Stimulated activated CD4-positive, alpha-beta T cell treated with anti-CD3 and anti-CD28 coated beads, Interleukin-1b, Interleukin-23, amount 100 ng/mL, for 24 hours (primary cell): ENCODE measurements at places on chromosomes 16 and 17.

DNA sequence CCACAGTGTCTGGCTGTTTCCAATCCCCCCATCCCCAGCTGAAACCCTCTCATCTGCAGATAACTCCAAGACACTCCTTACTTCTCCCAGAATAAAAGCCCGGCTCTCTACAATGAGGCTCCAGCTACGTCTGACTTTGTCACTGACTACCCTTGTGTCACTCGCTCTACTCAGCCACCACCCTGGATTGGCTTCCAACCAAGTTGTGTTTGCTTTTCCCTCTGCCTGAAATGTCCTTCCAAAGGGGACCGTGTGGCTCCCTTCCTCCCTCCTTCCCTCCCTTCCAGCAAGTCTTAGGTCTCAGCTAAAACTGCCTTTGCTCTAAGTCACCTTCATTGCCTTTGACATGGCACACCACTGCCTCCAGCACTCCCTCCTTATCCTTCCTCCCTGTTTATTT is 42.8 kb downstream of the CDH1 start:
- no peak for DNase-seq

DNA sequence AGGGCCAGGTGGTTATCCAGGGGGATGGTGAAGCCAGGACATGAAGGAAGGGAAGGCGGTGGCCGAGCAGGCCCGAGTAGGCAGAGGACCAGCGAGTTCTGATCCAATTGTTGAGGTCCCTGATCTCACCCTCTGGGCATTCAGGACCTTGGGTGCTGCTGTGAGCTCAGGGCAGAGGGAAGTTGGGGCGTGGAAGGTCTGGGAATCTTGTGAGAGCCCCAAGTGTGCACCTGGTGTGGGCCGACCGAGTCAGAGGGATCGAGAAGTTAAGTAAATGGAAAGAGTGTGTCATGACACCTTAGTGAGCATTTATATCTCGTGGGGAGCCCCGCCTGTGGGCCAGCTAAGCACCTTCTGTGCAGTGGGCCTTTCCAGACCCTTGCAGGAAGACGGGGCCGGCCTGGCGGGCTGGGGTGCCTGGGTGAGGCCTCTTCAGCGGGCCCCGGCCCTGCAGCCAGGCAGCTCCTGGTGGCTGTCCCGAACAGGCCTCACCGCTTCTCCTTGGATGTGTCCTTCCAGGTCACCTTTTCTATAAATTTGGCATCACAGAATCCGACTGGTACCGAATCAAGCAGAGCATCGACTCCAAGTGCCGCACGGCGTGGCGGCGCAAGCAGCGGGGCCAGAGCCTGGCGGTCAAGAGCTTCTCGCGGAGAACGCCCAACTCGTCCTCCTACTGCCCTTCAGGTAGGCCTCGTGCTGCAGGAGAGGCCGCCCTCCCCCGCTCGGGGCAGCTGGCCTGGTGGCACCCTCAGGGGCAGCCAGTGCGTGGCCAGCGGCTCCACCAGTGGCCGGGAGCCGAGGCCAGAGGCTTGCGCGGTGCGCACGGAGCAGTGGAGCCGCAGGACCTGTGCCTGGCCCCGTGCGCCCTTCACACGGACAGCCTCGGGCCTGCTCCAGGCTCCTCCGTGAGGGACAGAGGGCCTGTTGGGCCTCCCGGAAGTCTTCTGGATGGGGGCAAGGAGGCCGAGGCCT is 76.0 kb downstream of the BANP start:
- DNase-seq = no peak

GRCh38 chr16:89378947-89379771 is 111.2 kb downstream of the ANKRD11 start:
- DNase-seq = no peak

- no peak for DNase-seq
Observed at GRCh38 chr16:88804552-88805339, 1.2 kb downstream of the CDT1 start.

GRCh38 chr17:7001318-7001961 is 5.6 kb downstream of the ALOX12 start:
- DNase-seq = no peak

GRCh38 chr17:4551141-4551540 is 4.0 kb downstream of the MYBBP1A start:
- no peak for DNase-seq

DNA sequence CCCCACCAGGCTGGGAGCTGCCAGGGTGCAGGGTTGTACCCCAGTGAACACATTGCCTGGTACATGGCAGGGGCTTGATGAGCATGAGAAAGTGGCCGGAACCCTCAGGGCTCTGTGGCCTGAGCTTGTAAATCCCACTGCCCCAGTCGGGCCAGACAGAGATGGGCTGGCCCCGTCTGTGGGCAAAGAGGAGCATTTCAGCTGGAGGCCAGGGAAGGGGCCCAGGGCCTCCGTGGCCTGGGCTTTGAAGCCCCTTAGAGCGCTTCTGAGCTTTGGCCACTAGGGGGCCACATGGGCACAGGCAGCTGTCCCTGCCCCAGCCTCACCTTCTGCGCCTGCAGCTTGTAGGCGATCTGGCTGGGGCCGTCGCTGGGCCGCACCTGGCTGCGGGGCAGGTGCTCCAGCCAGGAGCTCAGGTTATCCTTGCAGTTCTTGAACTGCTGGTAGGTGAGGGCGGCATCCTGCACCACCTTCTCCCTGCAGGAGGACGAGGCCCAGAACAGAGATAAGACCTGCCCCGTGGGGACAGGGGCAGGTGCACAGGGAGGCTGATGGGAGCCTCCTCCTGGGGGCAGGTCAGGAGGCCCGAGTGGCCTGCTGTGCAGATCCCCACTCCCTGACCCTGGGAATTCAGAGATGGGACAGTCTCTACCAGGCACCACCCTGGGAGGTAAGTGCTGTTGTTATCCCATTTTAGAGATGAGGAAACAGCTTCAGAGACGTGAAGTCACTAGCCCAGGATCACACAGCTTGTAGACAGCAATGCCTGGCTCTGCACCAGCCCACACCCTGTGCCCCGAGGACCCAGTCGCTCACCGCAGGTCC is 12.8 kb downstream of the EVPL start:
- DNase-seq = peak; percentile 52

DNA sequence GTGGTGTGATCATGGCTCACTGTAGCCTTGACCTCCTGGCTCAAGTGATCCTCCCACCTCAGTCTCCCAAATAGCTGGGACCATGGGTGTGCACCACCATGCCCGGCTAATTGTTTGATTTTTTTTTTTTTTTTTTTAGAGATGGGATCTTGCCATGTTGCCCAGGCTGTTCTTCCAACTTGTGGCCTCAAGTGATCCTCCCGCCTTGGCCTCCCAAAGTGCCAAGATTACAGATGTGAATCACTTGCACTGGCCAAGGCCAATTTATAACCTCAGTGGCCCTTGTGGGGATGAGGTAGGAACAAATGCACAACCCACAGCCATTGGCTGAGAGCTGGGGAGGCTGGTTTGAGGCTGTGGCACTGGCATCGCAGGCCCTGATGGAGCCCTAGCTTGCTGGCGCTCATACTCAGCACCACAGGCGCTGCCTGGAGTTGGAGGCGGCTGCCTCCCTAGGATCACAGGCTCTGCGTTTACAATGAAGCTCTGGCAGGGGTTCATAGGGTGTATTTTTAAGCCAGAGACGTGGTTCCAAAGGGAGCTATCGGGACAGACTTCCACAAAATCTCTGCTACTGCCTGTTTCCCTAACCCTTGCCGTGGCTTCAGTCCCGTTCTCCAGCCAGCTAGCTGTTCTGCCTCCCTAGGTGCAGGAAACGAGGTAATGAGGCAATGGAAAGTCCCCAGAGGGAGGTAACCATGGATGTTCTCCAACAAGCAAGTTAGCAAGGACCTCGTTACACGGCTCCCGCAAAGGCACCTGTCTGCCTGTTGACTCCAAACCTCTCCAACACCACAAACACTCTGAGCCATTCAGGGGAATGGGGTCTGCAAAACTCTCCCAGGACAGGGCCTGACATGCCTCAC is 2.9 kb downstream of the ABCA3 start:
- DNase-seq = no peak

- DNase-seq = no peak
Observed at GRCh38 chr17:57269598-57270255, 13.4 kb downstream of the MSI2 start.

DNA sequence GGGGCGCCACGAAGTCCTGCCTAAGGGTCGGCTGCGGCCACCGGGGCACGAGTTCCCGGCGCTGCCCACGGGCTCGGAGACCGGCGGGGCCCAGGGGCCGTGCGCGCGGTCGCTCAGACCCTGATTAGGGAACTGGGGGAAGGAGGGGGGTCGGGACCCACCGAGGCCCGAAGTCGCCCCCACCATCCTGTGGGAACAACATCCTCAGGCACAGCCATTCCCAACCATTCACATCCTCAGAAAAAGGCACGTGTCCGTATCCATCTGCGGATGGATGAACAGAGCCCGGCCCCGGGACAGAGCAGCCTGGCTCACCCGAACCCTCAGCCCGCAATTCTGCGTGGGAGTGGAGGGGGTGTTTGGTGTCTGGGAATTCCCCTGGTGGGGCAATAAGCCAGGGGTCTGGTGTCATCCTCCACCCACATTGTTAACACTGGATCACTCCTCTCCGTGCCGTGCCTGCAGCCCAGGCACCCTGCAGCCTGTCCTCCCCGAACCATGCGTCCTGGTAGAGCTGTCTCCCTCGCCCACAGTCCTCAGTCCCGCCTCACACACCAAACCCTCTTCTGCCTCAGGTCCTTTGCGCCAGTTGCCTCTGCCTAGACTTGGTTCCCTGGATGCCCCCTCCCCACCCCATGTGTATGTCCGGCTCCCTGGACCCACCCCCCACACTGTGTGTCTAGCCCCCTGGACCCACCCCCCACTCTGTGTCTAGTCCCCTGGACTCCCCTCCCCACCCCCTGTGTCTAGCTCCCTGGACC is 789 bp upstream of the CCDC57 start:
- DNase-seq = no peak

DNA sequence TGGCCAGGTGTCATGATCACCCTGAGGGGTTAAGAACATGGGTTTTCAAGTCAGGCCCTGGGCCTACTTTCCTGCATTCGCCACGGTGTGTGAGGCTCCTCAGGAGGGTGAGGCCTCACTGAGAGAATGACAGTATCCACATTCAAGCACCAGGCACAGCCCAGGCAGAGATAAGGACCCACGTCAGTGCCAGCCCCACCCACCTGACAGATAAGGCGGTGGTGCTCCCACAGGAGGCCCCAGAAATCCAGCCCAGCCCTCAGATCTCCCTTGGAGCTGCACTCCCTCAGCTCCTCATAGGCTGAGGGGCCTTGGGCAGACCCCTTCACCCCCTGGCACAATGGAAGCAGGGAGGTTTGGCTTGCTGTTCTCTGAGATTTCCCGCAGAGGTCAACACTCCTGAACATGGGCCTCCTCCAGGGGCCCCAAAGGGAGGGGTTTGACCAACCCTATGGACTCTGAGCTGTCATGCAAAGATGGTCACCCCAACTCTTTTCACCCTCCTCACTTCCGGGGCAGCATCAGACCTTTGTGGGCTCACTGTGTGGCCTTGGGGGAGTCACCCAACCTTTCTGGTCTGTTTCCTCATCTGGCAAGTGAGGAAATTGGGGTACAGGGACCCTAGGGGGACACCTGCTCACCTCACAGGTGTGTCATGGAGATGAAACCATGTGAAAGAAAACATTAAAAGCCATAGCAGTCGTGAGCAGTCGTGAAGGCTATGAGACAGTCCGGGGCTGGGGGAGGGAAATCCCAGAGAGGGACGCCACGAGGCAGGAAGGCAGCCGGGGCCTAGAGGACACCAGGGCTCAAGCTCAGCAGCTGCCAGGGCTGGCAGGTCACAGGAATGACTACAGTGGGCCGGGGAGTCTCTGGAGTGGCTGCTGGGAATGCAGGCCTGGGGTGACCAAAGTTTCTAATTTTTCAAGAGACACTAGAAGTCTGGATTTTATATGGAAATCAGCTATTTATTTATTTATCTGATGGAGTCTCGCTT is 15.4 kb downstream of the PLLP start:
- no peak for DNase-seq

DNA sequence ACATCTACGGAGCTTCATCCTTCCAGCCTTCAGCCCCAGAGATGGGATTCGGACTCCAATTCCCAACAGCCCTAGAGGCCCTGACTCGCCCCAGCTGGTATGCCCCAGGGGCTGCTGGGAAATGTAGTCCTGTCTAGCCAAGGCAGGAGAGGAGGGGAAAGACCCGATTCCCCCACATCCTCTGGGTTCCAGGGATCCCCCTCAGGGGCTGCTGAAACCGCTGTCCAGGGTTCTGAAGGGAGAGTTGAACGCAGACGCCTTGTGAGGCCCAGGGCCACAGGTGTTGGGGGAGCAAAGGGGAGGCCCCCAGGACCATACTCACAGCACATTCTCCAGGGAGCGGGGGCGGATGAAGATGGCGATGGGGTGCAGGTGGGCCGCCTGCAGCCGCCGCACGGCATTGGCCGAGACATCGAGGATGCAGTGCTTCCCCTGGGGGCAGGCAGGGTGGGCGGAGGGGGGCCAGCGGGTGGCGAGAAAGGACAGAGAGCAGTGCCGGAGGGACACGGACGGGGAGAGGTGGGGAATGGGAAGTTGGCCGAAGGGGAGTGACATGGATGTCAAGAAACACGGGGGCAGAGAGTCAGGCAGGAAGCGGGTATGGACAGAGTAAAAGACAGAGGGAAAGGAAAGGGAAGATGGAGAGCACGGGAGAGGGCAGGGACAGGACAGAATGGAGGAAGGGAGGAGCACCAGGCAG is 12.6 kb upstream of the ASGR1 start:
- DNase-seq = no peak

GRCh38 chr16:85153656-85154091 is 41.4 kb upstream of the CIBAR2 start:
- no peak for DNase-seq

DNA sequence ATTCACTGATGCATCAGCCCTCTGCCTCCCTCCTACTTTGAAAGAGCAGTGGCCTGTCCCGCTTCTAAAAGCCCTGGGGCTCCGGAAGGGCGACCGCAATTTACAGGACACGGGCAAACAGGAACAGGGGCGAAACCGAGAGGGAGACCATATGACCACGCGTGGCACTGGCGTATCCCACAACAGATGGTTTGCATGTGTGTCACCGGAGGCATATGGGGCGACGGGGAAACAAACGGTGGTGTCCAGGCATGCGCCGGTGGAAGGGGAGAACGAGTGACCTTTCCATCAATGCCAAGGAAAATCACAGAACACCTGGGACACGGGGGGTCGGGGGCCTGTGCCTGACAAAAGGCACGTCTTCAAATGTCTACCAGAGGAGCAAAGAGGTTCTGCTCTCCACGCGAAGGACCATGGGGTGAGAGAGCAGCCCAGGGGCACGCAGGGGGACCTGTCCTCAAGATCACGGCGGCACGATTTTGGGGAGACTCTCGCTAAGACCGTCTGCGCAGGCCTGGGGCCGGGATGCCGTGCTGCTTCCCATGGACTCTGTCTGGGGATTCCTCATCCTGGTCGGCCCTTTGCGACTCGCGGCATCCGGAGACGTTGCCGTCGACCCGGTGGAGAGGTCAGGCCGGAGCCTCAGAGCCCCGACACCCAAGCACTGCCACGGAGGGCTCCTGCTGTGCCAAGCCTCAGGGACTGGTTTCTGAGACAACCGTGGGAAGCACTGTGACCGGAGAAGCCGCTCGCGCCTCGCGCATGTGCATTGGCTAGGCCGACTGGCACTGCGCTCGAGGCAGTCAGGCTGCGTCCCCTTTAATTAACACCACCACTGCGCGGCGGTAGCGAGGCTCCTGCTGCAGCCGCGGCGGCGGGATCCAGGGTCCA is 12.8 kb upstream of the KCNJ18 start:
- no peak for DNase-seq
